ENCODE measurements at places on chromosomes 6 and 20.

DNA sequence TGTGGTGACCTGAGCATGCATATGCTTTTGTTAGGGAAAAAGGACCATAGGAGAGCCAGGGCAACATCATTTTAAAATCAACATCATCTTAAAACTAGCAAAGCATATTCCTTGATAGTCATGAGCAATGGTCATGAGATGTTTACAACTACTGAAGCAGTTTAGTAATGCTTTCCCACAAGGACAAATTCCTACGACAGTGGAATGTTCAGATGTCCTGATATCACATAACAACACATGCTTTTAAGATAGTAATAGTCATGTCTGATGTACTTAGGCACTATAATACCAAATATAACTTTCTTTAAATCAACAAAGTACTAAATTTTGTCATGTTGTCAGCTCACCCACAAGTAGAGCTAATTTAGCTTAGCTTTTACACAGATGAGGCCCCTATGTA is 370.3 kb downstream of the HTR1B start:
- no peak overlapping the region for H3K27ac ChIP-seq
- DNase-seq, result no peak
- H3K27me3 ChIP-seq, result no peaks in the 10 kb centered on the region

DNA sequence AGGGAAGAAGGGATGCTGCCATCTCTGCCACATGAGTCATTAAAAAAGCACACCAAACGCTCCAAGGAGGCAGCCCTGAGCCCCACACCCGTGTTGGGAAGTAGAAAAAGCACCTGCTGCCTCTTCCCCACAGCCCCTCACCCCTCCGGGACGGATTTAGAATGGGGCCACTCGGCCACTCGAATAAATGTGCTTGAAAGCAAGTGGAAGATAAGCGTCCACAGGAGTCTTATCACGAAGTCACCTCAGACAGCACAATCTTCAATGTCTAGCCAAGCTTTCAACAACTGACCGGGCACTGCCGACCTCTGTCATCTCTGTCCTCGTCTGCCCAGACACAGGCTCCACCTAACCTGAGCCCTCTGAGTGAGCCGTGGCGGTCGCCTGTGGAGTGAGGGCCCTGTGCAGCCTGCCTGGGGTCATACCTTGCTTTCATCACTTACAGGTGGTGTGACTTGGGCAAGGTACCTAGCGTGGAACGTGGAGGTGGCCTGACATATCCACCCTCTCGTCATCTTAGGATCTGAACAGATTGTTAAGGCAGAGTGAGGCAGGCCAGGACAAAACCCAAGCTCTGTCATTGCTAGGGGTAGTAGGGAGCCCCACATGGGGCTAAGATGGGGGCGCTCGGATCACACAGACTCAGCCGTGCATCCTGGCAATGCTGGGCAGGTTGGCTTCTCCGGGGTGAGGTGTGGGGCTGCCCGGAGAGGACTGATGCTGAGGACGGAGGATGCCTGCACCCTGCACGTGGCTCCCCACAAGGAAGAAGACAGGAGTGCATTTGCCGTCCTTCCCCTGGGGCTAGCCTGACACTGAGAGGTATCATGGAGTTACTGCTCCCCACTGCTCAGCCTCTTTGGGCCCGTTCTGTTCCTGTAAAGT is 34.8 kb downstream of the PSMG4 start:
- H3K4me1 ChIP-seq, result no peaks in the 10 kb centered on the region
- H3K36me3 ChIP-seq, result no peaks in the 10 kb centered on the region
- no peak for DNase-seq
- no peak overlapping the region for H3K4me3 ChIP-seq

DNA sequence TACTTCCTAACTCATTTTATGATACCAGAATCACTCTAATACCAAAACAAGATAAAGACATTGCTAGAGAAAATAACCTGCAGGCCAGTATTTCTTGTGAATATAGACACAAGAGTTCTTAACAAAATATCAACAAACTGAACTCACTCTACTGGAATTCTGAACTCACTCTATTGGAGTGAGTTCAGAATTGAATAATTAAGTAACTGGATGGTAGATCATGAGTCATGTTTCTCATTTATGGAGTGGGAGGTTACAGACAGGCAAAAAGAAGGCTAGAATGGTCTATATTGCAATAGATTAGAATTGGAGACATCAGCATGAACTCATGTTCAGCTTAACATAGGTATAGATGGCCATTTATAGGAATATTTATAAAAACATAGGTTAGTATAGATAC is 26.6 kb upstream of the C6orf58 start:
- H3K27me3 ChIP-seq, result no peaks in the 10 kb centered on the region
- no peak overlapping the region for H3K4me3 ChIP-seq
- DNase-seq, result no peak
- H3K4me1 ChIP-seq, result peaks cover 2% of the 10 kb centered on the region

- no peaks in the 10 kb centered on the region for H3K4me1 ChIP-seq
- no peaks in the 10 kb centered on the region for H3K36me3 ChIP-seq
- DNase-seq, result no peak
- H3K27me3 ChIP-seq, result peaks cover 4% of the 10 kb centered on the region
- H3K27ac ChIP-seq, result no peak overlapping the region
- H3K4me3 ChIP-seq, result no peak overlapping the region
Measured at GRCh38 chr20:59231124-59231804, 67.6 kb downstream of the ZNF831 start.

- peak overlapping the region; percentile 91 for H3K27ac ChIP-seq
- no peaks in the 10 kb centered on the region for H3K36me3 ChIP-seq
- no peaks in the 10 kb centered on the region for H3K4me1 ChIP-seq
- DNase-seq, result no peak
Measured at GRCh38 chr20:542777-543368, 717 bp downstream of the CSNK2A1 start.

- no peaks in the 10 kb centered on the region for H3K4me1 ChIP-seq
- H3K36me3 ChIP-seq, result peaks cover 2% of the 10 kb centered on the region
- no peaks in the 10 kb centered on the region for H3K27me3 ChIP-seq
- no peak overlapping the region for H3K27ac ChIP-seq
- no peak for DNase-seq
Measured at GRCh38 chr6:126107475-126108166, 121.3 kb downstream of the TRMT11 start.

DNA sequence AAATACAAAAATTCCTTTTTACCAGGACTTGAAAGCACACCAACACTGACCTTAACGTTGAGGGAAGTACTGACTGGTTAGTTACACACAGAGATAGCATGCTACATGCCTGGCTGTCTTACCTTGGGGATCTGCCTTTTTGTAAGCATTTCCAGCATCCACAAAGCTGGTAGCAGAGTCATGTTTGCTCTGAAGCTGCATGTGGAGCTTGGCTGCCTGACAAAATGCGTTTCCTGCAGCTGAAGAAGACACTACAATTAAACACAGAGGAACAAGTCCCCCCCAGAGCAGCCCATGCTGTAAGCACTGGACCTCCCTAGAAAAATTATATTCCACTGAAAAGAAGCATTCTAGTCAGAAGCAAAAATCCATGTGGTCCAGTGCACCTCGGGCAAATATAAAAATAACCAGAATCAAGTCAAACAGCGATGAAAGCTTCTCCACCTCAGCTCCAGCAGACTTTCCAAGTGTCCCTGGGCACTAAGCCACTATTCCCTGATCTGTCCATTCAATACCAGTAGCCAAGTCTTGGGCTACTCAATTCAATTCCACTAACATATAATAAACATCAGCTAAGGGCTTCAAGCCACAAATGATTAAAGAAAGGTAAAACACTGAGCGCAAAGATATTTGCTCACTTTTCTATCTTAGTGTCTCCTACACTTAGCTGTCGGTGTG is 24.2 kb downstream of the NAPB start:
- H3K27me3 ChIP-seq, result no peaks in the 10 kb centered on the region
- no peak for DNase-seq
- H3K36me3 ChIP-seq, result peaks cover 12% of the 10 kb centered on the region

- no peak overlapping the region for H3K27ac ChIP-seq
- H3K36me3 ChIP-seq, result no peaks in the 10 kb centered on the region
- DNase-seq, result no peak
Measured at GRCh38 chr6:150250826-150251225, 108.0 kb downstream of the PPP1R14C start.

- H3K27me3 ChIP-seq, result no peaks in the 10 kb centered on the region
- H3K36me3 ChIP-seq, result no peaks in the 10 kb centered on the region
- no peaks in the 10 kb centered on the region for H3K4me1 ChIP-seq
- peak overlapping the region; percentile 62 for H3K27ac ChIP-seq
- no peak for DNase-seq
Measured at GRCh38 chr6:2990248-2990931, 9.3 kb upstream of the NQO2 start.

- H3K36me3 ChIP-seq, result peaks cover 3% of the 10 kb centered on the region
- no peak overlapping the region for H3K4me3 ChIP-seq
Measured at GRCh38 chr6:28282926-28283325, 1.6 kb downstream of the PGBD1 start.

- peaks cover 3% of the 10 kb centered on the region for H3K36me3 ChIP-seq
- no peaks in the 10 kb centered on the region for H3K27me3 ChIP-seq
- DNase-seq, result no peak
- H3K27ac ChIP-seq, result no peak overlapping the region
- H3K4me1 ChIP-seq, result no peaks in the 10 kb centered on the region
Measured at GRCh38 chr6:131628726-131629125, 684 bp upstream of the MED23 start.

DNA sequence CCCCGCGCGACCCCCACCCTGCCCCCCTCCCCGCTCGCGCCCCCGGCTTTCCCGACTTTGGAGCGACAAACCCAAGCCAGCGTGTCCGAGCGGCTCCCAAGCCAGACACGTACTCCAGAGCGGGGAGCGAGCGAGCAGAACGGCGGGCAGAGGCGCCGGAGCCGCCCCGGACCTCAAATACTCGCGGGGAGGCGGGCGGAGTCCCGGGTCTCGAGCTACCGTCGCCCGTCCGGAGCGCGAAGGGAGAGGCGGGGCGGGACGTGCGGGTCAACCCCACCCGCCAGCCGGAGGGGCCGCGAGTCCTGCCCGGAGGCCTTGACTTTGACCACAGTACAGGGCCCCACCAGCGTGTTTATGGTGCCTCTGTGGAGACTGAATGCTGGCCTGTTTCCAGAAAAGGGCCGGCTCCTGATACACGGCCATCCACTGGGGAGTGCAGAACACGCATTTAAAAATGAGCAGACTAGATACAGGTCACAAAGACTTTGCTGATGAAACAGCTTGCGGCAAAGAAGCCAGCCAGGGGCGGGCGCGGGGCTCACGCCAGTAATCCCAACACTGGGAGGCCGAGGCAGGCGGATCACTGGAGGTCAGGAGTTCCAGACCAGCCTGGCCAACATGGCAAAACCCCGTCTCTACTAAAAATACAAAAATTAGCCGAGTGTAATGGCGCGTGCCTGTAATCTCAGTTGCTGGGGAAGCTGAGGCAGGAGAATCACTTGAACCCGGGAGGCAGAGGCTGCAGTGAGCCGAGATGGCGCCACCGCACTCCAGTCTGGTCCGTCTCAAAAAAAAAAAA is at the start of gene SERPINB6:
Gene SERPINB6 (minus strand): TSS at position 148 of the 799 bp plus-strand sequence. CDS start 12,235 bp downstream, outside the sequence.
- no peaks in the 10 kb centered on the region for H3K4me1 ChIP-seq
- H3K27me3 ChIP-seq, result no peaks in the 10 kb centered on the region
- H3K27ac ChIP-seq, result peak within 1 kb of the TSS; percentile 66
- H3K4me3 ChIP-seq, result peak within 1 kb of the TSS; percentile 74
- H3K36me3 ChIP-seq, result no peaks in the 10 kb centered on the region

GRCh38 chr6:37713529-37714119 is 15.9 kb upstream of the MDGA1 start:
- peak; percentile 66 for DNase-seq
- no peaks in the 10 kb centered on the region for H3K36me3 ChIP-seq
- H3K4me3 ChIP-seq, result no peak overlapping the region
- no peaks in the 10 kb centered on the region for H3K4me1 ChIP-seq

GRCh38 chr6:135004399-135004798 is 50.2 kb downstream of the HBS1L start:
- H3K27me3 ChIP-seq, result no peaks in the 10 kb centered on the region
- H3K27ac ChIP-seq, result no peak overlapping the region
- no peak overlapping the region for H3K4me3 ChIP-seq
- no peaks in the 10 kb centered on the region for H3K4me1 ChIP-seq
- DNase-seq, result no peak

- H3K27me3 ChIP-seq, result no peaks in the 10 kb centered on the region
- H3K4me1 ChIP-seq, result no peaks in the 10 kb centered on the region
- DNase-seq, result peak; percentile 18
- no peaks in the 10 kb centered on the region for H3K36me3 ChIP-seq
- no peak overlapping the region for H3K27ac ChIP-seq
Measured at GRCh38 chr20:63100174-63100925, 93.6 kb upstream of the BHLHE23 start.

DNA sequence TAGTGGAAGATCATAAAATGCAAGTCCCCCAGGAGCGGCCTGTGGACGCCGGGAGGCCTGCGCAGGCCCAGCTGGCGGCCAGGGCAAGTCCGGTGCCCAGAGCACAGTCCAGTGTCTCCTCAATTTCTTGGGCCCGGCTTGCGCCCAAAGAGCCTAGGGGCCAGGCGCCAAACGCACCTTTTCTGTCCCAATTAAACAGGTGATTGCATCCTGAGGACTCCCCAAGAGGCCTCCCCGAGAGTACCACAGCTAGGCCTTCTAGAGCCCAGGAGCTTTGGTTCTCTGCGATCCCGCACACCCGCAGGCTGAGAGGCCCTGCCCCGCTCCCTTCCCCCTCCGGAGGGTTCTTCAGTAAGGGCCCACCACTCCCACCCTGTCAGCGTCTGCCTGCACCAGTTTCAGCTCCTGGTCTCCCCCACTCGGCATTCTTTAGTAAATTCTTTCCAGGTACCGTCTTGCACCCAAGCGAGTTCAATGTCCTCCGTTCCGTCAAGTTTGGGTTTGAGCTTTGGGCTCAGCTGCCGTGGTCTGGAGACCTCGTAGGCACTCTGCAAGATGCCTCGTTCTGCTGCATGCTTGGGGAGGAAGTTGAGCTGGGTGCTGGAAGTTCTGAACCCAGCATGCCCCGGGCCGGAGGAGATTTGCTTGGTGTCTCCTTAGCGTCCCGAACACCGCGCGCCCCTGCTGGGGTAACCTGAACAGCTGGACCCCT is 3.9 kb upstream of the NKX2-2 start:
- no peak for DNase-seq
- H3K4me1 ChIP-seq, result no peaks in the 10 kb centered on the region
- H3K4me3 ChIP-seq, result no peak overlapping the region
- no peaks in the 10 kb centered on the region for H3K27me3 ChIP-seq
- no peak overlapping the region for H3K27ac ChIP-seq

- no peaks in the 10 kb centered on the region for H3K36me3 ChIP-seq
- DNase-seq, result no peak
- H3K27me3 ChIP-seq, result no peaks in the 10 kb centered on the region
Measured at GRCh38 chr20:63268671-63269439, 3.8 kb upstream of the ARFGAP1 start.

GRCh38 chr6:129567374-129567773 is 142.6 kb downstream of the ARHGAP18 start:
- H3K4me1 ChIP-seq, result no peaks in the 10 kb centered on the region
- no peaks in the 10 kb centered on the region for H3K36me3 ChIP-seq
- H3K27ac ChIP-seq, result no peak overlapping the region
- H3K27me3 ChIP-seq, result no peaks in the 10 kb centered on the region

- H3K27me3 ChIP-seq, result no peaks in the 10 kb centered on the region
- no peaks in the 10 kb centered on the region for H3K4me1 ChIP-seq
- no peaks in the 10 kb centered on the region for H3K36me3 ChIP-seq
- H3K27ac ChIP-seq, result peak overlapping the region; percentile 41
Measured at GRCh38 chr6:147949981-147950622, 392.5 kb upstream of the SASH1 start.
